ENCODE measurements at places on chromosomes 4 and X.
A peak's percentile ranks its signal among the peaks of the same experiment; 100 is the strongest.

GRCh38 chrX:132795181-132795580 lies 163.2 kb downstream of the HS6ST2 start:
- ATAC-seq, result no peak

GRCh38 chrX:151370906-151371305 lies 26.1 kb upstream of the VMA21 start:
- ATAC-seq, result no peak

DNA sequence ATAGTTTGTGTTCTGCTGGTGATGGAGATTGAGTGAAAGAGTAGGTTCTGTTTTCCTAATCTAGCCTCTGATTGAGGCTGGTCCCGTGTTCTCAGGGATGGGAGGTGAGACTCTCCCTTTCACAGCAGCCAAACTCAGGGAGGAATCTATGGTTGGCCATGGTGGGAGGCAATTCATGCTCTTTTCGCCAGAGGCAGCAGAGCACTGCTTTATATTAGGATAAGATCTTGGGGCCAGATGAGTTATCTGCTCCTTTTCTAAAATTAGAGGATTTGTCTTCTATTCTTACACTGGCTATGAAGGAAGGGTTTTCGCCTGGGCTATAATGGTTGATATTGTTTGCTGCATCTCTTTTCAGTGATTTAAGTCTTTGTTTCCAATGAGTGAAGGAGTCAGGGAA lies 63.9 kb upstream of the NLGN4X start:
- ATAC-seq, result no peak

GRCh38 chr4:82437285-82438005 lies 7.1 kb downstream of the ENOPH1 start:
- no peak for ATAC-seq

- ATAC-seq, result no peak
Observed at GRCh38 chr4:182768838-182769237, 148.3 kb downstream of the DCTD start.

DNA sequence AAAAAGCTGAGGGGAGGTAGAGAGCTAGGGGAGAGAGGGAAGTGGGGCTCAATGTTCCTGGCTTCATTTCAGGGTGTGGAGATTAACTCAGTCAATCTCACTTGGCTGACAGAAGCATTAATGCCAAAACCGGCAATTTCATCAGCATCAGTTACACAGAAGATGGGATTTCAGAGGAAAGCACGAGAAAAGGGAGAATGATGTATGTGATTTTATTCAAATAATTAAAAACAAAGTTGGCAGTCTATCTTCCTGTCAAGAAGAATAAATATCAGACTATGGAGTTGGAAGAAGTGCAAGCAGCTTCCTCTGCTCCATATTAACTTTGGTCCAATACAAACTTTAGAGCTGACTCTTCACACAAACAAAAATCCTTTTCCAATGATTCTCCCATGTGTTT lies 29.6 kb upstream of the HCCS start:
- no peak for ATAC-seq

GRCh38 chr4:111602848-111603247 lies 542.4 kb upstream of the FAM241A start:
- no peak for ATAC-seq

DNA sequence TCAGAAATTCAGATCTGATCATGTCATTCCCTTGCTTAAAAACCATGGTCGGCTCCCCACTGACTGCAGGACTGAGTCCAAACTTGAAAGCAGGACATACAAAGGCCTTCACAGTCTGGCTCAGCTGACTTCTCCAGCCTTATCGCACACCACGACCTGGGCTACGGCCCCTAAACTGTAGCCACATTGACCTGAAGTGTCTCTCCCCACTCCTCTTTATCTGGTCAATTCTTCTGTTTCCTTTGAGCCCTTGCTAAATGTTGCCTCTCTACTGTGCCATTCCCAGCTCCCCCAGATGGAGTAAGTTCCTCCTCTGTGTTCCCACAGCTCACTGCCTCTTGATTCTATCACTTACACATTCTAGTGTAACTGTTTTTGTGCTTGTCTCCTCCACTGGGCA lies 60.5 kb upstream of the CITED1 start:
- ATAC-seq, result no peak

DNA sequence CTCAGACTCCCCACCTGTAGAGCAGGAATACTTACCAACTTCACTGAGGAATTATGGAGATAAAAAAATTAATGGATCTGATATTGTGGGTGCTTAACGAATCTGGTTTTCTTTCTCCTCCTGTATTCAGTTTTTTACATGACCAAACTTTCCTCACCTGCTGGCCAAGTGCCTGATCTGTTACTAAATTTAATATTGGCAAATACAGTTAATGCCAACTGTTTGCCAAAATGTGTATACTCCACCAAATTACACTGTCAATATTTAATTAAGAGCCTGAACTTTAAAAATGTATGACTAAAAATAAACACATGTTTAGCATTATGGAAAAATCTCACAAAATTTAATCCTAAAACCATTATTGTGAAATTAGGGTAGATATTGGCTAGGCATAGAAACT lies 3.3 kb downstream of the PGRMC2 start:
- ATAC-seq, result no peak

DNA sequence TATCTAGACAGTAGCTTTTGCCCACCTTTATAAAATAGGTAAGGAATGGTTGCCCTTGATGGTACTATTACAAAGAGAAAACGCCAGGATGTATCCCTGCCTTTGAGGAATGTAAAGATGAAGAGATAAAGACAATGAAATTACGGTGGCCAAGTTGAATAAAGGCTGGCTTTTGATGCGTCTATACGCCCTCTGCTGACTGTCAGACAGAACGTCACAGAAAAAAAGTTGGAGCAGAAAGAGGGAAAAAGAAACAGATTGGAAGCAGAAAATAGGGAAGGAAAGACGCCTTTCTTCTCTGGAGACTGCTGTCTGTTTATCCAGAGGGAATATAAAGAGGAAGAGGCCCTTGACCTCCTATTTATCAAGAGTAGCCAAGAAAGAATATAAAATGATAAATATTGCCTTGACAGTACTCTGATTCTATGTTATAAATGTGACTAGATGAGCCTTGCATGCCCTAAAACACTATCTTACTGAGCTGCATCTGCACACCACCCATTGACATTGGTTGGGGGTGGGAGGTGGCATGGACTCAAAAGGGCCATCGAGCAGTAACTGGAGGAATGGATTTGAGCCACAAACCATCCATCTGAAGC lies 30.6 kb downstream of the PCDH19 start:
- ATAC-seq, result no peak

GRCh38 chr4:89336818-89337420 lies 29.3 kb upstream of the GPRIN3 start:
- ATAC-seq, result peak; percentile 79

DNA sequence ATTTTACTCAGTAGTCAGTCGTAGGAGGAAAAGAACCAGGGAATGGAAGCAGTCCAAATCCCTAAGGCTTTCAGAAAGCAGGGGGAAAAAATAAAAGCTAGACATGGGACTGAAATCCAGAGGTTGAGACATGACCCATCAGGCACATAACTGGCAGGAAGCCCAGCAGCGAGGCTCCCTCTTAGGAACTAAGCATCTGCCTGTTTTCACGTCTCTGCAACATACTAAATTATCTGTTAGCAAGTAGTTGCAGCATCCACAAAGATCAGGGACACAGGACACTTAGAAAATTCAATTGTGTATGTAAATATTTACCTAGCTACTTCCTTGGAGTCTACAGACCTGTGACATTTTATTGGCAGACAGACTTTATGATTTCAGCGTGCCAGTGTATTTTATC lies 118.0 kb upstream of the EDNRA start:
- ATAC-seq, result no peak

DNA sequence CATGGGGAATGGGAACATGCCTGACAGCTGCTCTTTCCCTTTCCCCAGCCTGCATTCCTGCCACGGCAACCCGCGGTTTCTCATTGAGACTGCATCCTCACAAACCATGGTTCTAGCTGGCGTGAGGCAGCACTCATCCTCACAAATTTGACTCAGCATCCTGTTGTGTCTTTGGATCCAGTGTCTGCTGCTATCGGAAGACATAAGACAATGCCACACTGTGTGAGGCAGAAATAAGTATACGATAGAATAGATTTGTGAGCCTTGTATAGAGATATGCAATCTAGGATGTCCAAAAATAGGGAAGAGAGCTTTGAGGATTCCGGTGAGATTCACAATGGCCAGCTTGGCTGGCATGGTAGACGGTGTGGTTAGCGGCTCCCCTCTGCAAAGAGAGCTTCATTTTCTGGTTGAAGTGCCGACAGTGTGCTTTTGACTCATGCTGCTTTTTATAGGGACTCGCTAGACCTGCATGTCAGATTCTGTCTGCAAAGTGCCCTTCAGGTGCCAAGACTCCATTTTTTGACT lies 161.3 kb upstream of the PSAPL1 start:
- no peak for ATAC-seq

- ATAC-seq, result no peak
Observed at GRCh38 chr4:25377572-25378436, 741 bp downstream of the ANAPC4 start.

DNA sequence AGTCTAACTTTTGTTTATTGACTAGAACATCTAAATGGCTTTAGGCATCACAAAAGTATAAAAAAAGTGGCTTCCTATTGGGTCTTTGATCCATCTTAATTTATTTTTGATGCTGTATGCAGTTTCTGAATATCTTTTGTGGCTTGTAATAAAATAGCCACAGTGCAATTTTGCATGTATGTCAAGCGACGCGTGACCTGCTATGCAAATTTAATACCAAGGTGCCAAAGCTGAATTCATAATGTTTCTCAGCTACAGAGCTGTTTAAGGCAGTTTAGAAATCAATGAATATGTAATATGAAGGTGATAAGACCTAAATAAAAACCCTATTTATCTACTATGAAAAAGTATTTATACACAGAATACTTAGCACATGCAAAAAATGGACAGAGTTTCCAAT lies 197.8 kb downstream of the AFF2 start:
- no peak for ATAC-seq

- no peak for ATAC-seq
Observed at GRCh38 chr4:81166458-81167160, 48.4 kb downstream of the PRKG2 start.

GRCh38 chrX:24607616-24608015 lies 39.5 kb downstream of the PCYT1B start:
- ATAC-seq, result no peak

DNA sequence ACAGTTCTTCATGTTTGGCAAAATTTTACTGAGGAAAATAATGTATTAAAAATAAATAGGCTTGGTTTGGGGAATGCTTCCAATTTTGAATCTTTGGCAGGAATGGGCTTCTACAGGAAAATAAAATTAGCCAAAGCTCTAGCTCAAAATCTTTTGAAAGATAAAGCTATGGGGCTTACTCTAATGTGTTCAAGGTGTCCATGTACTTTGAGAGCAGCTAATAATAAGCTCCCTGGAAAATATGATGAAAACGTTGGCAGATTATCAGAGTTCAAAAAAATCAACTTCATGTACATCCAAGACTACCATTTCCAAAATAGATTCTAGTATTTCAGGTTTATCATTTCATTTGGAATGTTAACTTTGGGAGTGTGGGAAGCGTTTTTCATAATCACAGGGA lies 158.4 kb downstream of the EMCN start:
- no peak for ATAC-seq
